Activated naive CD8-positive, alpha-beta T cell treated with anti-CD3 and anti-CD28 coated beads, Interleukin-2, amount 10 ng/mL, durations not matched to agents 7 days and 5 days (primary cell): ENCODE measurements at places on chromosomes 12 and 14. TPM values are rescaled to one million over a fixed set of nuclear protein-coding genes. Genes with fewer than 3 reads are reported as not detected.

The TOMM20L gene
- not detected for total RNA-seq

The MMP17 gene
- 0.36 TPM for total RNA-seq

The DNAJC22 gene
- total RNA-seq = 0.11 TPM

The COX8C gene
- not detected for total RNA-seq

The RNFT2 gene
- total RNA-seq = 11.4 TPM

GRCh38 chr14:75602503-75602902 is 24.1 kb downstream of the FLVCR2 start:
- DNase-seq = no peak

DNA sequence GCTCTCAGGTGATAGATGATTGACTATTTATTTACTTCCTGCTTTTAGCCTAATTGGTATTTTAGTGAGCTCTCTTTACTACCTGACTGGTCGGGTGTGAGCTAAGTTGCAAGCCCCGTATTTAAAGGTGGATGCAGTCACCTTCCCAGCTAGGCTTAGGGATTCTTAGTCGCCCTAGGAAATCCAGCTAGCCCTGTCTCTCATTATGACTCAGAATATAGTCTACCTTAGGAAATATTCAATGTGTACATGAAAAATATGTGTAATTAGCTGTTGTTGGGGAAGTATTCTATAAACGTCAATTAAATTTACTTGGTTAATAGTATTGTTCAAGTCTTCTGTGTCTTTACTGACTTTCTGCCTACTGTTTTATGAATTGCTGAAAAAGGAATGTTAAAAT is 306.9 kb upstream of the DIO2 start:
- DNase-seq = no peak

DNA sequence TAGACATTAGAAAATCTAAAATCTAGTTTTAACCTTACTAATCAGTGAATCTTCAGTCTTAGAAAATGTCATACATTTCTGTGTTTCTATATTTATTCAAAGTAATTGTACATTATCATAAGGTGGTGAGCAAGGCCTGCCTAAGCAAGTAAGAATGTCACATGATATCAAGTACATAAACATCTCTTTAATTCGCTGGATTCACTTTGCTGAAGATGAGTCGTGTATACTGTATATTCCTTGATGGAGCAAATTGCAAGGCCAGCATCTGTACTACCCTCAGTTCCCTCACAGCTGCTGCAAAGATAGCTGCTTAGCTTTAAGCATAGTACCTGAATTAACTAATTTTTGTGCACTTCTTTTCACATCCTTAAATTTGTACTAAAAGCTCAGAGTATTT is 8.5 kb upstream of the AK7 start:
- DNase-seq = no peak

- no peak for DNase-seq
Observed at GRCh38 chr12:72111706-72112105, 160.5 kb upstream of the TRHDE start.

DNA sequence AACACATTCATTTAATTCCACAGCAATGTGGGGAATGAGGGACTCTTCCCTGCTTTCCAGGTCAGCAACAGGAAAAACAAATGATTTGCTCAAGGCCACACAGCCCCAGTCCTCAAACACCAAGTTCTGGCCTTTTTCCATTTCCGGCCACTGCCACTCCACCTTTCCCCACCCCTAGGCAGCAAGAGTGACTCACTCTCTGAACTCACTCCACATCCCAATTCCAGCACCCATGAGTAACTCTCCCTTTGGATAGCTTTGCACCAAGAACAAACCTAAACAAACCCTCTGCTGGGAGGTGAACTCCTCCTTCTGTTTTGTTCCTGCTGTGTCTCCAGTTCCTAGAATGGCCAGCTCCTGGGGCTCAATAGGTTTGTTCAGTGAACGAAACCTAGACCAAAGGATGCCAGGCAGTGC is 30.4 kb upstream of the PLEKHG6 start:
- DNase-seq = no peak
